ENCODE measurements at places on chromosomes 11 and 22.
A peak's percentile ranks its signal among the peaks of the same experiment; 100 is the strongest.

DNA sequence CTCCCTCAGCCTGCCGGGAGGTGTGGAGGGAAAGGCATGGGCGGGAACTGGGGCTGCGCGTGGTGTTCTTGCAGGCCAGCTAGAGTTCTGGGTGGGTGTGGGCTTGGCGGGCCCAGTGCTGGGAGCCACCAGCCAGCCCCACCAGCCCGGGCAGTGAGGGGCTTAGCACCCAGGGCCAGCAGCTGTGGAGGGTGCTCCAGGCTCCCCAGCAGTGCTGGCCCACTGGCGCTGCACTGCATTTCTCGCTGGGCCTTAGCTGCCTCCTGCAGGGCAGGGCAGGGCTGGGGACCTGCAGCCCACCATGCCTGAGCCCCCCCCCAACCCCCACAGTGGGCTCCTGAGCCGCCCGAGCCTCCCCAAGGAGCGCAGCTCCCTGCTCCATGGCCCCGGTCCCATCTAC, 304.2 kb downstream of the KCNA4 start:
- no peak for DNase-seq

DNA sequence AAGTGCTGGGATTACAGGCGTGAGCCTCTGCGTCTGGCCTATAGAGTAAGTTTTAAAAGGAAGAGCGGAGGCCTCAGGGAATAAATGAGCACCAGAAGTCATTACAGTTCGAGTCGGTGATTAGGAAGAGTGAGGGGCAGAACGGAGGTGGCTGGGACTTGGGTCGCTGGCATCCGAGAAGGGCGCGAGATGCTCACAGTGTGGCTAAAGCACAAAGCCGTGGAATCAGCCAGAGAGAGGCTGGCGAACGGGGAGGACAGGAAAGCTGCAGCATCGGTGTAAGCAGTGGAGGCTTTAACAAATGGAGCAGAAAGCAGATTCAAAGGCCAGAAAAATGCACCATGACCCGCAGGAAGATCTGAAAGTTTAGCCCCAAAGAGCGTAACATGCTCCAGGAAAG, 2.7 kb upstream of the KRTAP5-4 start:
- no peak for DNase-seq

- DNase-seq: no peak
These were observed 30.4 kb upstream of the LYVE1 start for GRCh38 chr11:10598816-10599215.

GRCh38 chr11:23919455-23919854, 577.4 kb upstream of the LUZP2 start:
- no peak for DNase-seq

GRCh38 chr11:112316971-112317370, 56.3 kb upstream of the PLET1 start:
- DNase-seq: no peak

DNA sequence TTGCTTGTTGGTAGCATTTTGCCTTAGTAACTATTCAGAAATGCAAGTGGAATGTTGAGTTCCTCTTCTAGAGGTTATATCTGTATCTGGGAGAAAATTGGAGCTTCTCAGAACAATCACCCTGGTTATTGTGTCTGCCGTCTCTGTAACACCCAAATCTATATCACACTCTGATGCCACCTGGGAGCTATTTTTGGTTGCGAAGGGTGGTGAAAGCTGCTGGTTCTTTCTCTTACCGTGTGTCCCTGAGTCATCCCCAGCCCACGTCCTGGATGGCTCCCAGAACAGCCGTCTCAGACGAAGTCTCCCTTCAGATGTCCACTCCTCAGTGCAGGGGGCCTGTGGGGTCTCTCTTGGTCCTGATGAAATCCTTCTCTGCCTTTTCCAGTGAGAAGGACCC, 83.5 kb downstream of the C22orf31 start:
- no peak for DNase-seq

DNA sequence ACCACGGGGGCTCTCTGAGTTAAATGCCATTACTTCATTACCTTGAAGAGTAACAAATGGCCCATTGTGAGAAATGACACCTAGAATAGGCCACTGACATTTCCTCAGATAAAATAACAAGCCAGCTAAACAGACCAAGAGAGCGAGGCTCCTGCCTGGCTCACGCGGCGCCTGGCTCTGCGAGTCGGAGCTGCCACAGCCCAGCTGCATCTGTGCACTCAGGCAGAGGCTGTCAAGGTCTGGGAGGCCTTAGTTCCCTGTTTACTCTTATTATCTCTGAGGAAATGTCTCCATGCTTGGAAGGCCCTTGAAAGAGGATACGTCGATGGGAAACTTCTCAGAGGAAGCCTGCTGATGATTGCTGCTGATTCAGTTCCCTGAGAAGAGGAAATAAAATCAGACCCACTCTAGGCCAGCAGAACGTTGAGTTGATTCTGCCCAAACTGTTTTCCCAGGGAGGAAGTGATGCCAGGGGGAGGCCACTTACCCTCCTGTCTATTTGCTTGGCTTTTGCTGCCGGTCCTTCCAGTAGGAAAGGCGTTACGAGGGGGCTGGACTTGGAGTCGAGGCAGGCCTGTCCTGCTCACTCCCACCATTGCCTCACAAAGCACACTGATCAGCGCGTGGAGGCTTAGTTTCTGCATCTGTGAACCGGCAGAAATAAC, 208.8 kb downstream of the TBC1D22A start:
- DNase-seq: peak; percentile 42

DNA sequence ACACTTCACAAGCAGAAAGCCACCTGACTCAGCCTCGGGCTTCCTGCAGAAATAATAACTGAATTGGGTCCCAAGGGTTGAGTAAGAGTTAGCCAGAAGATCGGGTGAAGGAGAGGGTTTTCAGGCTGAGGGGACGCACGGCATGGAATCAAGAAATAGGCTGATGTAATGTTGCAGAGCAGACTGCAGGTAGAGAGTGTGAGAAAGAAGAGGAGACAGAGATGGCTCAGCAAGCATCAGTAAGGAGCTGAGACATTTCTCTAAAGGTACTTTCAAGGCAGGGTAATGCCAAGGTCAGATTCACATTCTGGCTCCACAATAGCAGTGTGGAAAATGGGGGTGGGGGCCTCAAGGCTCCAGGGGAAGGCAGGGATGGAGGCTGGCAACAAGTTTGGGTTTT, 18.6 kb downstream of the HIRA start:
- no peak for DNase-seq

DNA sequence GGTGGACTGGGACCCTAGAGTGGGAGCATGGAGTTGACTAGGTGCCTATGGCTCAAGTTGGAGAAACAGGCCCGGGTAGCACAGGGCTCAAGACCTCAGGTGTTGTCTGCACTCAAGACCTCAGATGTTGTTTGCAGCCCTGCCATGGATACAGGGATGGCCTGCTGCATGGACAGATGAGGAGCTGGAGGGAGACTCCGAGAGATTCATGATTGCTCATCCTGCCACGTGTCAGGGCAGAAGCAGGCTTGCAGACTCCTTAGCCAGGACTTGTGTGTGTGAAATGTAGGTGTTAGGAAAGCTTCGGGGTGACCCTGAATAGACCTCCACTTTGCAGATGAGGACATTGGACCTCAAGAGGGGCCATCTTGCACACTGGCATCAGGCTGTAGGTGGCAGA, 921 bp downstream of the CCDC116 start:
- DNase-seq: no peak

DNA sequence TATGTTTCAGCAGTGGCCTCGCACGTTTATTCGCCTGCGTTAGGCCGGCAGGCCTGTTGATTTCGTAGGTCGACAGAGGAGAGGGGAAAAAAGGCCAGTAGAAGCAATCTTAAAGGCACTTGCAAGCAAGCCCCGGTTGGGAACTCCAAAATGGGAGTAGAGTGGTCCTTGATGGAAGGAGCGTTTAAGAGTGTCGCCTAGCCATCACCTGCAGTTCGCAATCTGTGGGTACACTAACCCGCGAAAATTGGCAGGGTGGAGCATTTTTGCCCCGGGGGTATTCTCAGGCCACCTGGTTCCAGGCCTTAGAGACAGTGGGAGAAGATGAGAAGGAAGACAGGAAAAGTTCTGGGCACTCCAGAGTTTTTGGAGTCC, 1.1 kb downstream of the EWSR1 start:
- DNase-seq: no peak

DNA sequence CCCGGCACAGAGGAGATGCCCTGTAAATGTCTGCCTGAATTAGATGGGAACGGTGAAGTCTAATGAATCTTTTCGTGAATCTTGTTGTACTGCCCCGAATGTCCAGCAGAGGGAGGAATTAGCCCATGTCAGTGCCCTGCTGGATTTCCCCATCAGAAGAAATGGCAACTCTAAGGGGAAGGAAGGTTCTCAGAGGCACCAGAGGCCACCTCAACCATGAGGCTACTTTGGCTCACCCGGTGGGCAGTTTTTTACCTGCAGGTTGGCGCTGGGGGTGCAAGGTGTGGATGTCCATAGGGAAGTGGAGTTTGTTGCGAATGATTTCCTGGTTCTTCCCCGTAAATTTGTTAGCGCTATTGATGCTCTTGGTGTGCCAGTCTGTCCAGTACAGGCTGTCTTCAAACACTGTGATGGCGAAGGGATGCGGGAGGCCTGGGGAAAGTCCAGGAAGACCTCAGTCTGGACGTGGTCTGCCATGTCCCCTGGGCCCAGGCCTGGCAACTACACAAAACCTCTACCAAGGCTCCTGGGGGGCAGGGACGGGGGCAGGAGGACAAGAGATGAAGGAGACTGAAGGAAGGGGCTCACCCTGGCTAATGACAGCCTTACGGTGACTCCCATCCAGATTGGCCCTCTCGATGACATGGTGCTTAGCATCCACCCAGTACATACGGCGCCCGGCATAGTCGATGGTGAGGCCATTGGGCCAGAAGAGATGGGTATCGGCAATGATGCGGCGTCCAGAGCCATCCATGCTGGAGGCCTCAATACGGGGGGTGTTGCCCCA, 28.5 kb downstream of the LRP4 start:
- DNase-seq: no peak

DNA sequence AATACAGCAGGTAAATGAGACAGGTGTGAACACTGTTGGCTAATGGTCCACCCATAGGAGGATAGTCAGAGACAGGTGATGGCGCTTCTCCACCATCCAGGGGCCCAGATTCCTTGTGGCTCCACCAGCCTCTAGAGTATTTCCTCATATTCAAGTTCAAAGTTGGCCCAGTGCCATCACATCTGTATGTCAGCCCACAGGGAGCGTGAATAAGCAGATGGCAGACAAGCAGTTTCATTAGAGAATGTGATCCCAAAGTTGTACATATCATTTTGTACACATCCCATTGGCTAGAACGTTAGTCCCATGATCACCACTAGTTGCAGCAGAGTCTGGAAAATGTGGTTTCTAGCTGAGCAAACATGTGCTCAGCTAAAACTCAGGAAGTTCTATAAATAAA, 11.0 kb upstream of the CWF19L2 start:
- no peak for DNase-seq

GRCh38 chr22:26998129-26998528, 340.7 kb downstream of the MIAT start:
- DNase-seq: no peak

GRCh38 chr11:13242564-13242963, 35.0 kb upstream of the BMAL1 start:
- no peak for DNase-seq

DNA sequence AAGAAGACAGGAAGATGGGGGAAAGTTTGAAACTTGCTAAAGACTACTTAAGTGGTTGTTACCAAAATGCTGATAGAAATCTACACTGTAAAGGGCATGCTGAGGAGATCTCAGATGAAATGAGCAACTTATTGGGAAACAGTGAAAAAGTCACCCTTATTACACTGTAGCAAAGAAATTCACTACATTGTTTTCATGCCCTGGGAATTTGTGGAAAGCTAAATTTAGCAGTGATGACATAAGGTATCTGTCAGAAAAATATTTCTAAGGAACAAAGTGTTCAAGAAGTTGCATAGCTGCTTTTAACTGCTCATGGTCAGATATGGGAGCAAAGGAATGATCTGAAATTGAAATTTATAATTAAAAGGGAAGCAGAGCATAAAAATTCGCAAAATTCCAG, 702.4 kb upstream of the LRRC4C start:
- DNase-seq: no peak

- DNase-seq: no peak
These were observed 74.4 kb downstream of the SLC1A2 start for GRCh38 chr11:35344681-35345574.

- no peak for DNase-seq
These were observed 788.3 kb downstream of the TBC1D22A start for GRCh38 chr22:47550524-47551430.

- DNase-seq: no peak
These were observed 82.7 kb downstream of the CADM1 start for GRCh38 chr11:115421352-115421991.

- no peak for DNase-seq
These were observed 72.2 kb downstream of the PDHX start for GRCh38 chr11:34988294-34989255.

- DNase-seq: no peak
These were observed 77.5 kb upstream of the PHOX2A start for GRCh38 chr11:72321381-72321996.

DNA sequence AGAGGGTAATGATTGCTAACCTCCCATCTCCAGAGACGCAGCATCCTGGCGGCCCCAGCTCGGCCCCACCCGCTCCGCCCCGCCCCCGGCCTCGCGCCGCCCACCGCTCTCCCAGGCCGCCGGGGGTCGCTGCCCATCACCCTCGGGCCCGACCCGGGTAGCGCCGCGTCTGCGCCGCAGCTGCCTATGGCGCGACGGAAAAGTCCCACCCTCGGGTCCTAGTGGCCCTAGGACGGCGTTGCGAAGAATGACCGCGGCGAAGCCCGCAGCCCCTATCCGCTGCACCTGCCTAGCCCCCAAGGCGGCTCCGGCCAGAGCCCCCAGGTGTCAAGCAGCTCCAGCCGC, 457 bp downstream of the CPSF7 start:
- DNase-seq: no peak

- DNase-seq: no peak
These were observed 54.6 kb upstream of the SC5D start for GRCh38 chr11:121237686-121238658.

- no peak for DNase-seq
These were observed 334.5 kb downstream of the CTTN start for GRCh38 chr11:70732881-70733196.

DNA sequence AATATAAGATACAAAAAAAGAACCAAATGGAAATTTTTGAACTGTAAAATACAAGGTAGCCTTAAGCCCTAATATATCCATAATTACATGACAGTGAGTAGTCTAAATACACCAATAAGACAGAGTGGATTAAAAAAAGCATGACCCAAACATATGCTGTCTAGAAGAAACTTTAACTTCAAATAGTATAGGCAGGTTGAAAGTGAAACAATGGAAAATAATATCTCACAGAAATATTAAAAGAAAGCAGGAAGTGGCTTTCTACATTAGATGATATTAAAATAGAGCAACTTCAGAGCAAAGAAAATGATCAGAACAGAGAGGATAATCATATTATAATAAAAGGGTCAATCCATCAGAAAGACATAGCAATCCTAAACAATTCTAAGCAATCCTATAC, 21.8 kb downstream of the DCUN1D5 start:
- DNase-seq: no peak

GRCh38 chr11:110713449-110713776, 1.2 kb upstream of the ARHGAP20 start:
- peak; percentile 11 for DNase-seq

GRCh38 chr11:132047167-132047566, 676.8 kb downstream of the NTM start:
- no peak for DNase-seq

GRCh38 chr22:45648301-45649117, 23.1 kb upstream of the ATXN10 start:
- no peak for DNase-seq

All from C1 segment of cervical spinal cord (tissue), 14 donors.